ENCODE measurements at places on chromosomes 7 and 10.

- DNase-seq, result no peak
Observed at GRCh38 chr10:122845783-122846332, at the start of gene CUZD1. CUZD1 (minus strand) TSS chr10:122845857; CDS start chr10:122845843, 14 bp downstream.

DNA sequence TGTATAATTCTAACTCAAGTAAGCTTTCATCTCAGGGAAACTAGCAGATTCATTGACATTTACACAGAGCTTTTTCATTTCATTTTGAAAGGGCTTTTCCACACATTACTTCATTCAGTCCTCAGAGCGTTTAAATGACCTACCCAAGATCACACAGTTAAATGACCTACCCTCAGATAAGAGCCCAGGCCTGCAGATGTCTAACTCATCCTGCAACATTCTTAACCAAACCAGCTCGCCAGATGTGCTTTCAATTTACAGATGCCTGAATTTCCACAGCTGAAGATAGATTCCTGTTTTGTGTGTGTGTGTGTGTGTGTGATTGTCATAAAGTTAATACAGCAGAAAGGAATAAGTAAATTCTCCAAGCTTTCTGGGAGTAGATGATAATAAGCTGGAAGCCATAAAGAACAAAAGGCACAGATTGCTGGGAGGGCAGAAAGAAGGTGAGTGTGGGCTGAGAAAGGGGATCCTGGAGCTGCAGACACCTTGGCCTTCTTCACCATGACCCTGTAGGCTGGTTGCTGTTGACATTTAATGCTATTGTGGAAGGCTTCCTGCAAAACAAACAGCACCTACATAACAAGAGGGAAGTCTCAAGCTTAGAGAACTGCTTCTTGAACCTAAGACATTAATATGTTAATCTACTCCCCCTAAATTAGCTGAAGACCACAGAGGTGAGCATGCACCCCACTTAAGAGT is 489.7 kb upstream of the CELF2 start:
- no peak for DNase-seq

GRCh38 chr10:10897400-10897799 is 120.3 kb upstream of the CELF2 start:
- DNase-seq, result no peak

DNA sequence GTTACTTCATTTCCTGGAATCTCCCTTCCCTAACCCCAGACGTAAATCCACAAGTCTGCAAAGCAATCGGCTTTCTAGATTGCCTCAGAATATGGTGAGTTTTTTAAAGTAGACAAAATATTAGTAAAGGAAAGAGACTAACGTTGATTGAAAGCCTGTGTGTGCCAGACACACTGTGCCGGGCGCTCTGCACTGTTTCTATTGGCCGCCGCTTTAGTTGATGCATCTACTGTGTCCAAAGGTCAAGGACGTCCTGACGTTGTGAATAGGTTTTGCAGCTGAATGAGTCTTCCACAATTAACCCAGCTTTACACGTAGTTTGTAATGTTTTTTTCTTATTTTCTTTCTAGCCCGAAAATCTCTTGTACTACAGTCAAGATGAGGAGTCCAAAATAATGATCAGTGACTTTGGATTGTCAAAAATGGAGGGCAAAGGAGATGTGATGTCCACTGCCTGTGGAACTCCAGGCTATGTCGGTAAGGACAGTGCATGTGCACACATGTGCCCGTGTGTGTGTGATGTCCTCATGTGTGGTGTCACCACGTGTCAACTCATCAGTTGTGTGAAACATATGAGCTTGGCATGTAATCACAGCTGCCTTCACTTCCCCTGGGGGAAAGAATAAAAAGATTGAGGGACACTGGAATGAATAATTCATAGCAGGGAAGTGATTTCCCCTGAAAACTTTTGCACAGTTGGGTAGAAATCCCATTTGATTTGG is 232.0 kb downstream of the CCDC3 start:
- DNase-seq, result no peak

GRCh38 chr10:33224251-33224965 is 110.1 kb downstream of the NRP1 start:
- no peak for DNase-seq

DNA sequence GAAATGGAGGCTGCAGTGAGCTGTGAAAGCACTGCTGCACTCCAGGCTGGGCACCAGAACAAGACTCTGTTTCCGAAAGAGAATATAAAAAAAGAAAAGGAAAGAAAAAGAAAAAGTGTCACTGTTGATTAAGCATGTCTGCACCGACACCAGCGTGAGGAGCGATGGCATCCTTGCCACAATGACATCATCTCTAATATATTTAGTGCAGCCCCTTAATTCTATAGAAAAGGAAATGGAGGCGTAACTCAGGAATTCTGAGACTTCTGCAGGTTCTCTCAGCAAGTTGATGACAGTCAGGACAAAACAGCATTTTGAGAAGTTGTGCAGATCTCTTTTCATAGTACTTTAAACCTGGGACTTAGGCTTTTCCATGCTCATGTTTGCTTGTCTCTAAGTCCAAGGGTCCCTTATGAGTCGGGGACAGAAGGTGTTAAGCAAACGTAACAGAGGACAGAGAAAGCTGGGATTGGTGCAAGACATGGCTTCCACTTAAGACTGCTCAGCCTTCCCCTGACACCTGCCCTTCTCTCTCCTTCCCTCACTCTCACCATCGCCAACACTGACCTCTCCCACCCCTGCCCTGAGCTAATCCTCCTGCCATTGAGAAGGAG is 16.9 kb upstream of the ANKRD1 start:
- DNase-seq, result no peak

GRCh38 chr7:99325001-99325493 is 651 bp upstream of the ARPC1A start:
- DNase-seq, result no peak
